Progenitor cell of endocrine pancreas (in vitro differentiated cells): ENCODE measurements at places on chromosomes 3 and 15.

DNA sequence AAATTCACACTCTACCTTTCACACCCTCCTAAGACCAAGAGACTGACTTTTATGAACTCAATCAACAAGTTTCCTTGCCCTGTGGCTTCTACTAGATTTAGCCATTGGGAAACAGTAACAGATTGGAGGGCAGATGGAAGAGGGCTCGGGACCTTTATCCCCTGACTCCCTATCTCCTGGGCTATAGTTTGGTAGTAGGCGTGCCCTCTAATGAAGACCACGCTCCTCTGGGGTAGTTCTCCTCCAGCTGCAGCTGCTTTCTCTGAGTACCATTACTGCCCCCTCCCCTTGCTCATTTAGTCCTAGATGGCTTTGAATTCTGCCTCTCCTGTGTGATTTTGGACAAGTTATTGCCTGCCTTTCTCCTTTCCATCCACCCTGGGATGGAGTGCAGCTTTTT lies 33.3 kb downstream of the FMN1 start:
- DNase-seq = no peak

DNA sequence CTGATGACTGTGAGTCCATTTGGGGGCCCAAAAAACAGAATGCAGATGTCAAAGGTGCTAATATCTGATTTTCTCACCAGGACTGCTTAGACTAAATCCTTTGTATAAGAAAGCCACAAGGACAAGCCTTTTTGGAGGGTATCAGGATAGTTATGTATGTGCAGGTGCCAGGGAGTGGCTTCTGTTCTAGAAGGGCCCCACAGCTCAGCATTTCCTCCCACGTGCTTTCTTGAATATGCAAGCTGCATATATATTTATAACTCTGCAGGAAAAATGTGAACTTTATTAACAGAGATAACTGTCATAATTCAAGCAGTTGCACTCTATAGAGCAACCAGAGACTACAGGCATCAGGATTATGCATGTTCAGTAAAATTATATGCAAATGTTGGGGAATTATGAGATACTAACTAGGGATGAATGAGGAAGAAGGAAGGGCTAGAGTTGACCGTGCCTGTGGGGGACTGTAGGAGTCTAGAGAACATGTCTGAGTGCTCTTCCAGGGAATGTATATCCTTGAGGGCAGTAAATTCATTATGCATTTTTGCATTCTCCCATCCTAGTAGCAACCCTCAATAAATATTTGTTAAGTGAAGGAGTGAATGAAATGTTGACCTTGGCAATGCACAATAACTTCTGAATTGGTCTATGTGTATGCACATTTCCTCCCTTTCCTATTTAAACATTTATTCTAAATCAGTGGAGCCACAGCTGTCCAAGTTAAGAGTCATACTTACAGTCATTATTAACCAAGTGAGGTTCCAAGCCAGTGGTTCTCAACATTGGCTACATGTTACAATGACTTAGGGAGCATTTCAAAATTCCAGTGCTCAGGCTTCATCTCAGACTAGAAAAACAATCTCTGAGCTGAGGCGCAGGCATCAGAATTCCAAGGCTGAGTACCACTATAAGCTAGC lies 94.8 kb upstream of the ANKRD28 start:
- DNase-seq = no peak

- DNase-seq = no peak
Measured at GRCh38 chr15:92901072-92901761, 1.1 kb downstream of the CHD2 start.

GRCh38 chr3:12318758-12319621 lies 30.1 kb downstream of the PPARG start:
- no peak for DNase-seq

DNA sequence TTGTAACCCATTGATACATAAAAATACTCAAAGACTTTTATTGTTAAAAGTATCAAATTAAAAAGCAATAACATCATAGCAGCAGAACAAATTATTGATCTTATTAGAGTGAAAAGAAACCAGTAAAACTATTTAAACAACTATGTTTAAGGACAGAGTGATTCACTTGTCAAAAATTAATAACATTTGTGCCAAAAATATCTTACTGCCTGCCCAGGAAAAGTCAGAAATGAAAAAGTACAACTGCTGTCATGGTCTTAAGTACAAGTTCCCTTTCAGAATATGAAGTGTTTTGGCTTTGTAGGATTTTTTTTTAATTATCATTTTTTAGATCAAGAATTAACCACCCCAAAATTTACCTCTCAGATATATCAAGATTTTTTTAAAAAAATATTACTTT lies 3.4 kb downstream of the IFT57 start:
- no peak for DNase-seq

GRCh38 chr3:9976721-9977709 lies 9.6 kb downstream of the EMC3 start:
- no peak for DNase-seq

GRCh38 chr3:144036498-144036897 lies 64.9 kb downstream of the DIPK2A start:
- DNase-seq = no peak

GRCh38 chr3:170632780-170633179 lies 46.9 kb upstream of the SLC7A14 start:
- no peak for DNase-seq

- no peak for DNase-seq
Measured at GRCh38 chr15:77371850-77372563, 47.9 kb downstream of the PEAK1 start.

GRCh38 chr3:69491975-69492374 lies 106.1 kb upstream of the FRMD4B start:
- no peak for DNase-seq
